ENCODE measurements at places on chromosomes 3 and 15. TPM values are rescaled to one million over a fixed set of nuclear protein-coding genes. Genes with fewer than 3 reads are reported as not detected.

GRCh38 chr15:39761006-39761405, 21.6 kb downstream of the FSIP1 start:
- no peaks in the 10 kb centered on the region for H3K36me3 ChIP-seq
- H3K4me1 ChIP-seq = no peaks in the 10 kb centered on the region
- H3K27me3 ChIP-seq = no peaks in the 10 kb centered on the region
- H3K4me3 ChIP-seq = no peak overlapping the region
- no peak for DNase-seq

GRCh38 chr3:69867941-69868505, 128.8 kb downstream of the MITF start:
- no peaks in the 10 kb centered on the region for H3K36me3 ChIP-seq
- no peak overlapping the region for H3K4me3 ChIP-seq
- peaks cover 4% of the 10 kb centered on the region for H3K4me1 ChIP-seq
- H3K27me3 ChIP-seq = no peaks in the 10 kb centered on the region
- H3K27ac ChIP-seq = no peak overlapping the region

Gene MYRIP
- polyA plus RNA-seq = 3.1 TPM

- H3K27me3 ChIP-seq = no peaks in the 10 kb centered on the region
- H3K4me1 ChIP-seq = no peaks in the 10 kb centered on the region
- no peak for DNase-seq
- H3K4me3 ChIP-seq = no peak overlapping the region
- H3K27ac ChIP-seq = no peak overlapping the region
These were observed 47.3 kb upstream of the ALDH1A3 start for GRCh38 chr15:100832149-100832942.

Gene SAMD7
- not detected for polyA plus RNA-seq

Gene CYP8B1
- 0.75 TPM for polyA plus RNA-seq

- no peak overlapping the region for H3K27ac ChIP-seq
- peaks cover 13% of the 10 kb centered on the region for H3K36me3 ChIP-seq
- H3K4me3 ChIP-seq = no peak overlapping the region
- H3K27me3 ChIP-seq = no peaks in the 10 kb centered on the region
- DNase-seq = no peak
These were observed 45.2 kb downstream of the RGMA start for GRCh38 chr15:93043621-93044300.

DNA sequence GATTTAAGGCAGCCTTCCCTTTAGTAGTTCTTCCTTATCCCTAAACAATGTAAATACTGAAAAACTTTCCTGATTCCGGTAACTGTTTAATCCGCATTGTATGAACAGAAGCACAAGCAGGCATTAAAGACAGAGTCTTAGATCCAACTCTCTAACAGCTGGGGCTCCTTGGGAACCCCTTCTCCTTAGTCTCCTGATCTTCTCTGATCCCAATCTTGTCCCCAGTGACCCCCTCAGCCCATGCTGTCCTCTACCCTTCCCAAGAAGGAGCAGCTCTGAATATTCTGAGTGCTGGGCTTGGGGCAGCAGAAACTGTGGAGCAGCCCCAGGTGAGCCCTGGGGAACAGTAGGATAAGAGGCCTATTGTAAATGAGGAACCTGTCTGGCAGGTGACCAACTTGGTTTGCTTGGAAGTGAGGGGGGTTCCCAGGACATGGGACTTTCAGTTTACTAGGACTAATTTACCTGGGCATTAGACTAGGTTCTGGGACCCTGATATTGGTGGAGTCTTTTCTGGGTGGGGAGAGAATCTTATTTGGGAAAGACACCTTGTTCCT, 13.0 kb upstream of the SLC30A4 start:
- DNase-seq = no peak
- H3K36me3 ChIP-seq = no peaks in the 10 kb centered on the region
- H3K4me1 ChIP-seq = no peaks in the 10 kb centered on the region
- H3K27me3 ChIP-seq = peaks cover 8% of the 10 kb centered on the region
- H3K4me3 ChIP-seq = no peak overlapping the region

Data from large intestine (tissue), 12 donors.